ENCODE measurements at places on chromosomes 6 and 20.

DNA sequence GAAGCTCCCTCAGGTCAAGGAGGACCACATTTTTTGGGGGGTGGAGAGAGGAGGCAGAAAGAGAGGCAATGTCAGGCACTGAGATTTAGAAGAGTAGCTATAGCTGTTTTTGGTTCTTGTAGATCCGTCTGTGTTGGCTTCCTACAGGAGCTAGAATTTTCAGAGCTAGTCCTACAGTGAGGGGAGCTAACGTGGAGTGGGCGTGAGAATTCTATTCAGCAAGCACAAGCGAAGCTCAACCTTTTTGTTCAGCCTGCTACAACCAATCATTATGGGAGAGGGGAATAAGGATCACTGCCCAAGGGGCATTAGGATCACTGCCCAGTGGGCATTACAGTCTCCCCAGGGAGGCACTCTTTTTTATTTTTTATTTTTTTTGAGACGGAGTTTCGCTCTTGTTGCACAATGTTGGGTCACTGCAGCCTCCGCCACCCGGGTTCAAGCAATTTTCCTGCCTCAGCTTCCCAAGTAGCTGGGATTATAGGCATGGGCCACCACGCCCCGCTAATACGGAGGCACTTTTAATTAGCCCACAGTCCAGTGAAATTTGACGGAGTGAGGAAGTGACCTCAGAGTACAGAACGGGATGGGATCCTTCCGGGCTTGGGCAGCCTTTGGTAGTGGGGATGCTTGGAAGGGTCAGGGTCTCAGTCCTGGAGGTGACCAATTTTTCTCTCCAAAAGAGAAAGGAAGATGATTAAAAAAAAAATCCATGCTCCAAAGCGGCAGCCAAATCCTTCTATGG is 1.1 kb upstream of the PANK2 start:
- DNase-seq = no peak

GRCh38 chr20:51542571-51543421 is at the start of gene NFATC2:
TSS of gene NFATC2 (minus strand) at chr20:51542719. CDS start at chr20:51542499, 220 bp downstream.
- peak; percentile 74 for DNase-seq

DNA sequence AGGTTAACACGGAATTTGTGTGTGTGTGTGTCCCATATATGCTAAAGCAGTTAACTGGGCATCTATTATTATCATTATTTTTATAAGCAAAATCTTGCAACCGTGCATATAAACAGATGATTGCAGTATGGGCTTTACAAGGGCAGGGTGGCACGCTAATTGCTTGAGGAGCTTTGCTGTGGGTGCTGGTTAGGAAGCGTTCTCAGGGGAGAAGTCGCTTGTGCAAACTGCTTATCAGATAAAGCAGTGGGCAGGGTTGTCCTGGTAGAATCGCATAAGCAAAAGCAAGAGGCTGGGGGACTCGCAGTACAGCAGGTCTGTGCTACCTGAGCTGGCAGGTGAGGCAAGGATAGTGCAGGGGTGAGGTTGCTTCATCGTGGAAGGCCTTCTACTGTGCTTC is 9.7 kb upstream of the CCN6 start:
- no peak for DNase-seq

GRCh38 chr6:78611886-78612480 is 255.4 kb upstream of the IRAK1BP1 start:
- DNase-seq = no peak

DNA sequence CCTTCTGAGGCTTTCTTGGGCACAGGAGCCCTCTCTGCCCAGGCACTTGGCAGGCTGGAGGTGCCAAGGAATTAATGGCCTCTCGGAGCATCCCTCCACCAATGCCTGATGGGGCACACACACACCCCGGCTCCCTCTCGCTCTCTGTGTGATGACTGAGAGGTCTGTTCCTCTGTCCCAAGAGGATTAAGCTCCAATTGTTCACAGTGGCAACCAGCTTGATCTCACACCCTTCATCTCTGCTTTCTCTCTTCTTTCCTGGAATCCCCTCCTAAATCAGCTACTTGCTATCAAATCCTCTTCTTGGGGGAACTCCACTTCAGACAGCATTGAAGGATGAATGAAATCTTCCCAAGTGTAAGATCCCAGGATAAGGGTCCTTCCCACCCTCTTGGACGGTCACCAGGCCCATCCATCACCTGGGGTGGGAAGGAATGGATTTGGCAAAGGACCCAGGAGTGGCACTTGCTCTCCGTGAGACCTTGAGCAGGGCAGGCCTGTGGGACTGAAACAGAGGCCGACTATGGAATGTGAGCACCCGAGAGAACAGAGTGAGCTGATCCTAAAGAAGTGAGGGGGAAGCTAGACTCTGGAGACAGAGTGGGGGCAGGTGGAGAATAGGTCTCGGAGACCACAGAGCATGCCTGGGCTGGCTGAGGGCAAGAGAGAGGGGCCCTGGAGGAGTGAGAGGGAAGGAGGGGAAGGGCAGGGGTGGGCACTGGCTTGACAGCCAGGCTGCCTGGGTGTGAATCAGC is 93.6 kb downstream of the GRM4 start:
- no peak for DNase-seq

DNA sequence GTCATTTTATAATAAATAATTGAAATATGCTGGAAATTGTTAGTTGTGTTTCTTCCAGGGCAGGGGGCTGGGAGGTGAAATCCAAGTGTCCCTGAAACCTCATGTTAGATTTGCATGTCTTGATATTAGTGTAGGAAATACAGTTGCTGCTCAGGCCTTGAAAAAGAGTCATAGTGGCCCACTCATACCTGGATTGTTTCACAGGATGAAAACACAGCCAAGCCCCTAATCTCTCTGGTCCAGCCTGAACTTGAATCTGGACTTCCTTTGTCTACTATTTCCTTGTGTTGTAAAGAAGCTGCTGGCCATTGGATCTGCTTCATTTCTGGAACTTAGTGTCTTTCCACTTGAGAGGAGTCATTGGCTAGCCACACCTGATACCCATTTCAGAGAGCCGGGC is 108.8 kb upstream of the JARID2 start:
- no peak for DNase-seq

DNA sequence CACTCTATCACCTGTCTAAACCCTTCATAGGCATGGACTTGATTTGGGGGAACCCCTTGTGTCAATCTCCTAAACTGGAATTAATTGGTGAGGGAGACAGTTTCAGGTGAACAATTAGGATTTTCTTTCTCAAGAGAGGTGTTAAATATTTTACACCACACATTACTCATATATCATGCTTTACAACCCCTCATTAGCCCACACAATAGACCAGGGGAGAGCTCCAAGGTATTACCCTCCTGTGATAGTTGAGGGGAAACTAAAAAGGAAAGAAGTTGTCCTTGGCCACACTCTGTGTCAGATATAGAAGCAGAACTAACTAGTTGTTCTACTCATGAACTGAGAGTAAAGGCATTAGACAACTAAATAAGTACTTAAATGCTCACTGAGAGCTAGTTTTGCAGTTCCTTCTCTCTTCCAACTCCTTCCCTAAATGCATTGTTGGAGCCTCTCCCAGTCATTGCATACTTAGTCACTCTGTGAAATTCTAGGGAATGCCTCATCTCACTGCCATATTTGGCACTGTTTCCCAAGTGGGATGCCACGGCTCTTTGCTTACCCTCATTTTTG is 183.7 kb upstream of the CEP162 start:
- no peak for DNase-seq

DNA sequence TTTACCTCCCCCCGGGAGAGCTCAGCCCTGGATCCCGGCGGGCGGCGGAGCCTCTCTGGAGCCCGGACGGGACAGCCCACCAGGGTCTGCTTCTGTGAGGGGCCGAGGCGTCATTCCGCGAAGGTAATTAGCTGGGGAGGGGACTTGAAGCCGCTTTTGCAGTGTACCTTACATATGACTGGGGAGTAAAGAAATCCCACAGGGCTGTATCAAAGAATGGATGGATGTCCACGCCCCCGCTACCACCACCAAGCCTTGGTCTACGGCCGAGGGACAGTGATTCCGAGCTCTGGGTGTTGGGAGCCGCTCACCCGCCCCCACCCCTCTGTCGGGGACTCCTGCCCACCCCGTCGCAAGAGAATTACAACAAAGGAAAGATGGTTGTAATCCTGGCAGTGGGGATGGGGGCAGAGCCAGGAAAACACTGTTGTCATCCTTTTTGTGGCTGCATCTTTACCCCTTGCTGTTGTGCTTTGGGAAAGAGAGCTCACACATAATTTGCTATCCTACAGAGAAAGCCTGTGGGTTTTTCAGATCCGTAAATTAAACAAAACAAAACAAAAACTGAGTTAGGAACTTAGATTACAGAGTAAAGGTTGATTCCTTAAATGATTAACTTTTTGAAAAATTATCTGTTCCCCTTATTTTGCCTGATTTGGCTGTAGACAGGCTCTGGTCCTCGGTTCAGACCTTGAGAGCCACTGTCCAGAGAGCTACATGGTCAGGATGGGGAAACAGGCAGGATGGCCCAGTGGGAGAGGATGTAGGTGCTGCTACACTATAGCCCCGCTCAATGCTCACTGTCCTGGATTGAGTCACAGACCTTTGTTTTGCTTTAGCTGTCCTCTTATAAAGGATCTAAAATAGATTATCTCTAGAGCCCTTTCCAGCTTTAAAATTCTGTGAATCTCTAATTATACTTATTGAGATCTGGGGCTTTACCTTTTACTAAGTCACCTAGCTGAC is 997 bp upstream of the FBXO30 start:
- DNase-seq = no peak

DNA sequence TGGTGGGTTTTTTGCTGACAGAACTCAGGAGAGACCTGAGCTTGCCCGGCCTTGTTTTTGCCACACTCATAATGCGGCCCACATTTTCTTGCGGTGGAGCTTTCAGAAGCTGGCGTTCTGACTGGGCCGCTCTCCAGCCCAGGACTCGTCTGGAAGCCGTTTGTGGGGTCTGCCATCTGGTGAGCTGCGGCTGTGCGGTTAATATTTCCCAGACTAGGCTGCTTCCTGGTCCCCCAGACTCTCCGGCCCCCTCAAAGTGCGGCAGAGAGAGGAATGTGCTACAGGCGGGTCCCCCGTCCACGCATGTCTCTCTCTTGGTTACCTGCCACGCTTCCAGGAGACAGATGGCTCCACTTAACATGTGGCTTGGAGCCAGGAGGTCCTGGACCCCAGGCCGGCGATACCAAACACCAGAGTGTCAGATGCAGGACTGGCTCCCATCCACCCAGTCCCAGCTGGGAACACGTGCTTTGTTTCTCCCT is 128.9 kb upstream of the PMEPA1 start:
- DNase-seq = no peak

DNA sequence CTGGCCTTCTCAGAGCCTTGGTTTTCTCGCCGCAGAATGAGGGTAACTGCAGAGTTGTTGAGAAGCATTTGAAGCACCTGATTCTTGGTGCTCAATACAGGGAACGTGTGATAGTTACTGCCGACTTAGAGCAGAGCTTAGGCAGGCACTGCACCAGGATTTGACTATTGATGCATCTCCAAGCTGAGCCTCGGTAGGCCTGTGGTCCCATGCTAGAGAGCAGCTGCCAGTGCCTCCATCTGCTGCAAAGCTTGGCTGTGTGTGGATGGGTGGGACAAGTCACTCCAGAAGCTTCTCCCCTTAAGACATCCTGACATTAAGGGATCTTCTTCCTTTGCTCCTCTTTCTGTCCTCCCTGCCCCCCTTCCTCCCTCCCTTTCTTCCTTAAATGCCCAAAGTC is 40.9 kb downstream of the FAM209B start:
- no peak for DNase-seq

- no peak for DNase-seq
Measured at GRCh38 chr20:46349742-46350056, 41.4 kb upstream of the CDH22 start.

Measured in sciatic nerve (tissue), 2 donors.